SHP77 treated with DMSO at 0.1 percent for 48 hours (cell line): ENCODE measurements at places on chromosomes 5 and 9.

DNA sequence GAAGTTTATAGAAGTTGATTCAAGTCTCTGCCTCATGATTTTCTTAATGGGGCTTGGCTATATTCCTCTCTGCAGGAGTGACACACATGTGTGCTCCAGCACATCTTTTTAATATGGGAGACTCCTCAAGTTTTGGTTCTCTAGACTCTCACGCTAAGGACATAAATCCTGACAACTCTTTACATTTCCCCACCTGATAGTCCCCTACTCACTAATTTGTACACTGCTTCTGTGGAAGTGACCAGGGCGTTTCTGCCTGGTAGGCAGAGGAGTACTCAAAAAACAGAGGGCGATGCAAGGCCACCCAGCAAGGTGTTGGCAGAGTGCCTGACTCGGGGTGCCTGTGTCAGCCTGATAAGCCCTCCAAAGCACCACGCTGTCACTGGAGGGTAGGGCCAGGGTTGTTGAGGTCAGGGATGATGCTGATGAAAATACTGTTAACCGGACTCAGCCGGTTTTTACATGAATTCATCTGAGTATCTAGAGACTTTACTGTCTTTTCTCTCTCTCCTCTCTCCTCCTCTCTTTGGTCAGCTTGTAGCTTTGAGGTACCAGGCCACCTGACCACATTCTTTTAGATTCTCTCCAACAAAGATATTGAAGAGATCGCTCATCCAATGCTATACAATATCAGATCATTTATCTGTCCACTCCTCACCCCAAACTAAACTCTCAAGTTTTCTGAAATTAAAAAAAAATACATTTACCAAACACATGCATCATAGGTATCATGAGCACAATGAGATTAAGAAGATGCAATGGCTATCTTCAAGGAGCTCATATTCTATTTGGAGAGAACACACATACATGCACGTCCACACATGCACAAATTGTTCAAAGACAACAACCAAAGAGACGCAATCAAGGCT lies 205.2 kb downstream of the PIK3R1 start:
- no peak for DNase-seq

GRCh38 chr5:145558288-145558687 lies 276.9 kb downstream of the PRELID2 start:
- DNase-seq, result no peak

DNA sequence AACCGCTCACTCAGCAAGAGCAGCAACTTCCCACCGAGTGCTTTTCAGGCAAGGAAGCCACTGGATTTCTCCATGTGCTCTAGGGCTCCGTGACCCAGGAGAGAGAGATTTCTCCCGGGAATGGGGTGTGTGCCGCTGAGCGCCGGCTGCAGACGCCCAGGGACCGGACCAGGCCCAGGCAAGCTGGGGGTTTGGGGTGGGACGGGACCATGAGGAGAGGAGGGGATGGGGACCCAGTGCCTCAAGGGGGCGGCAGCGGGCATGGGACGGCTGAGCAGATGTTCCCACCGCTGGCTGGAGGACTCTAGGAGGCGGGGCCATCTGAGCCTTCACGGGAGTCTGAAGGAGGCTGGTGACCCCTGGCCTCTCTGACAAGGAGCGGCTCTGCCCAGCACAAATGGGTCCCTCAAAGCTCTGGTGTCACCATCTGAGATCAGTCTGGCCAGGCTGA lies 8.5 kb downstream of the LCN9 start:
- no peak for DNase-seq

DNA sequence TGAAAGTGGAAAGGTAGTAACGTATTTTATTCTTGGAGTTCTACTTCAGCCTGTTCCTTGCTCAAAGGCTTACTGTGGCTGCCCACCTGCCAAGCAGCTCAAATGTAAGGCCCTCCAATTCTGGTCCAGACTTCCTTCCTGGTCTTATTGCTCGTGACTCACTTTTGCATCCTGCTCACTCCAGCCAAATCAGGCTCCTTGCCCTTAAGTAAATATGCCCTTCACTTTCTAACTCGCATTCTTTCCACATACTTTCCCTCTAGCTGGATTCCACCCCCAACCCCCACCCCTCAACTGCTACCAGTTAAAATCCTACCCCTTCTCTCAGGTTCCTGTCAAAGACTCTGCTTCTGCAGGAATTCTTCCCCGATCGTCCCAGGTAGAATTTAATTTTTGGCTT lies 96.6 kb downstream of the GALNT10 start:
- no peak for DNase-seq

DNA sequence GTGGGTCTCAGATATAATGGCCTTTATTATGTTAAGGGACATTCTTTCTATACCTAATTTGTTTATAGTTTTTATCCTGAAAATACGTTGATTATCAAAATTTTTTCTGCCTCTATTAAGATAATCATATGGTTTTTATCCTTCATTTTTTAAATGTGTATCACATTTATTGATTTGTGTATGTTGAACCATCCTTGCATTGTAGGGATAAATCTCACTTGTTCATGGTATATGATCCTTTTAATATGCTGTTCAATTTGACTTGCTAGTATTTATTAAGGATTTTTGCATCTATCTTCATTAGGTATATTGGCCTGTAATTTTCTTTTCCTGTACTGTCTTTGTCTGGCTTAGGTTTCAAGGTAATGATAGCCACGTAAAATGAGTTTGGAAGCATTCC lies 25.5 kb downstream of the PKD2L2 start:
- DNase-seq, result no peak

GRCh38 chr9:113222482-113222841 lies 1.1 kb downstream of the SLC31A1 start:
- DNase-seq, result no peak

DNA sequence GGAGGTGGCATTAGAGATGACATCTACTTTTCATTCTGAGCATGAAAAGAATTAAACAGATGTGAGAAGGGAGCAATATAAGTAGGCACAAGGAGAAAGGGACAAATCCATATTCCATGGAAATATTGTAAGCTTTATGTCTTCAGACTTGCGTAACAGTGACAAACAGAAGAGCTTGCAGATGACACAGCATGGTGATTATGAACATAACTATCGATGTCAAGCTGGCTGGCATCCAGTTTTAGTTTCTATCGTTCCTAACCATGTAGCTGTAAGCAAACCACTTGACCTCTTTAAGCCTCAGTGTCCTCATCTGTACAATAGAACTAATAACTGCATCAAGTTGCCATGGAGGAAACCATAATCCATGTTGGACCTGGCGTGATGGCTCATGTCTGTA lies 246.7 kb upstream of the ADRA1B start:
- DNase-seq, result no peak

DNA sequence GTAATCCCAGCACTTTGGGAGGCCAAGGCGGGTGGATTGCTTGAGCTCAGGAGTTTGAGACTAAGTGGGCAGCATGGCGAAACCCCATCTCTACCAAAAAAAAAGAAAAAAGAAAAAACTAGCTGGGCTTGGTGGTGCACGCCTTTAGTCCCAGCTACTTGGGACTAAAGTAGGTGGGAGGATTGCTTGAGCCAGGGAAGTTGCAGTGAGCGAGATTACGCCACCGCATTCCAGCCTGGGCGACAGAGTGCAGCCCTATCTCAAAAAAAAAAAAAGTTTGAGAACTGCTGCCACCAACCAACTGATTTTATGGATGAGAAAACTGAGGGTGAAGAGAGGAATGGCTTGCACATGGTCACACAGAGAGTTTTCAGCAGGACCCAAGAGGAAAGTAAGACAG lies 175.1 kb downstream of the DOCK8 start:
- no peak for DNase-seq

DNA sequence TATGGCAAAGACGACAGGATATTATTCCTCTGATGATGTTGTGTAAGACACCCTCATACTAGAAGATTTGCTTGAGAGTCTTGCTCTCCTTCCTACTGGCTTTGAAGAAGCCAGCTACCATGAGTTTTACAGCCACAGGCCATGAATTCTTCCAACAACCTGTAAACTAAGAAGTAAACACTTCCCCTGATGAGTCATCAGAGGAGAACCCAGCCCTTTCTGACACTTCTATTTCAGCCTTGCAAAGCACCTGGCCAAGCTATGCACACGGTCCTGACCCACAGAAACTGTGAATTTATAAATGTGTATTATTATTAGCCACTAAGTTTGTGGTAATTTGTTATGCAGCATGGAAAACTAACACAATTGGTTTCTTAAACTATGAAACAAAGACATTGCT lies 288.8 kb upstream of the ADAMTSL1 start:
- DNase-seq, result no peak

- DNase-seq, result no peak
Observed at GRCh38 chr5:173781432-173781815, 106.7 kb upstream of the CPEB4 start.

DNA sequence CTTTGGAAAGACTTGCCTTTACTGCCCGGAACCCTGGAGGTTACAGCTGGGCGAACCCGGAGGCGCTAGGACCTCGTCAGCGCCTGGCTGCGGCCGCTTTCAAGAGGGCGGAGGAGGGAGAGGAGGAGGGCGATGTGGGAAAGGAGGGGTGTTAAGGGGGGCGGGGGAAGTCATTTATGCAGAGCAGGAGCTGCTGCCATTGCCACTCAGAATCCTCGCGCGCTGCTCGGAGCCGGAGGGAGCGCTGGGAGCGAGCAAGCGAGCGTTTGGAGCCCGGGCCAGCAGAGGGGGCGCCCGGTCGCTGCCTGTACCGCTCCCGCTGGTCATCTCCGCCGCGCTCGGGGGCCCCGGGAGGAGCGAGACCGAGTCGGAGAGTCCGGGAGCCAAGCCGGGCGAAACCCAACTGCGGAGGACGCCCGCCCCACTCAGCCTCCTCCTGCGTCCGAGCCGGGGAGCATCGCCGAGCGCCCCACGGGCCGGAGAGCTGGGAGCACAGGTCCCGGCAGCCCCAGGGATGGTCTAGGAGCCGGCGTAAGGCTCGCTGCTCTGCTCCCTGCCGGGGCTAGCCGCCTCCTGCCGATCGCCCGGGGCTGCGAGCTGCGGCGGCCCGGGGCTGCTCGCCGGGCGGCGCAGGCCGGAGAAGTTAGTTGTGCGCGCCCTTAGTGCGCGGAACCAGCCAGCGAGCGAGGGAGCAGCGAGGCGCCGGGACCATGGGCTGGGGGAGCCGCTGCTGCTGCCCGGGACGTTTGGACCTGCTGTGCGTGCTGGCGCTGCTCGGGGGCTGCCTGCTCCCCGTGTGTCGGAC lies at the start of gene PCSK5:
Gene PCSK5, plus strand, starts transcription at position 202 of the 805 bp plus-strand sequence. Its CDS starts 509 bp downstream, at position 711.
- DNase-seq, result peak; percentile 31

GRCh38 chr9:13090628-13091027 lies 188.9 kb downstream of the MPDZ start:
- DNase-seq, result no peak

GRCh38 chr5:55919625-55920024 lies 68.5 kb downstream of the IL31RA start:
- DNase-seq, result no peak
